ENCODE measurements at places on chromosomes 7 and 10. TPM values are rescaled to one million over a fixed set of nuclear protein-coding genes. Genes with fewer than 3 reads are reported as not detected.

The C7orf33 gene
- not detected for total RNA-seq

The SFRP4 gene
- total RNA-seq, result 81.6 TPM

The DCLRE1C gene
- 6.9 TPM for total RNA-seq

The PLEKHS1 gene
- not detected for total RNA-seq
